ENCODE measurements at places on chromosomes 1 and 21.

DNA sequence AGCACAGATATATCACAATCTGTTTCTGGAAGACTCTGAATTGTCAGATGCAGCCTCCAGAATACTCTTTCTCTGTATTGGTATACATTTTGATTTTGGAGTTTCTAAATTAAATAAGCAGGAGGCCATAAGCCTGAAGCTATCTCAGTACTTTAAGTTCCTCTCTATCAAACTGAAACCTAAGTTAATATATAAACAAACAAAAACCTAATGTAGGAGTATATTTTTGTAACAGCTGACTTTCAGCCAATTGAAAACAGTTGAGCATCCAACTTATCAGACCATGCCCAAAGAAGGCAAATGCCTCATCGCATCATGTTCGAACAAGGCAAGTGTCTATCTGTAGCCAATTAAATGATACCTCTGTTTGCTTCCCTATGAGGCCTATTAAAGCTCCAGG is 1054.4 kb downstream of the AMY1C start:
- no peak for DNase-seq

DNA sequence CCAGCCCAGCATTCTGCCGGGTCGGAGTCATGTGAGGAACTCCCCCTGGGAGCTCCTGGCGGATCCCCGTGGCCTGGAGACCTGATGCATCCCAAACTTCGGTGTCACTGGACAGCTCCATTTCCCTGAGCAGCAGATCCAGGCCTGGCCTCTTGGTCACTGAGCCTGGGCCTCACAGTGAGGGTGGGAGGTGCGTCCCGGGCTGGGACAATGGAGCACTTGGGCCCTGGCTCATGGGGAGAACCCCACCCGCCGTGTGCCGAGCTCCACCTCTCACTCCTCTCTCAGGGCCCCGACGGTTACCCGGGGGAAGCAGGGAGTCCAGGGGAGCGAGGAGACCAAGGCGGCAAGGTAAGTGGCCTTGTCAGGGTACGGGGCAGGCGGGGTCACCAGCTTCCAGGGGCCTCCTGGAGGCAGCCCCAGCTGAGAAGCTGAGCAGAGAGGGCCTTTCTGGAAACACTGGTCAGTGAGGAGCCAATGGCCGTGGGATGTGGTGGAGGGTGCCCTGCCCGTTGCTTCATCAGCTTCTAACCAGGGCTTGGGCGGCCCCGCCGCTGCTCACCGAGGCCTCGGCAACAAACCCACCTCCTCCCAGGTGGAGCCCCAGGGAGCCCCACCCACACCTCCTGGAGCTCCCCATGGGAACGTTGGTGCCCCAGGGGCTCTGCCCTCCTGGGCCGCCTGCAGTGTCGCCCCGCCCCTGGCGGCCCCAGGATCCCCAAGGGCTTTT is 19.8 kb downstream of the COL6A2 start:
- no peak for DNase-seq

DNA sequence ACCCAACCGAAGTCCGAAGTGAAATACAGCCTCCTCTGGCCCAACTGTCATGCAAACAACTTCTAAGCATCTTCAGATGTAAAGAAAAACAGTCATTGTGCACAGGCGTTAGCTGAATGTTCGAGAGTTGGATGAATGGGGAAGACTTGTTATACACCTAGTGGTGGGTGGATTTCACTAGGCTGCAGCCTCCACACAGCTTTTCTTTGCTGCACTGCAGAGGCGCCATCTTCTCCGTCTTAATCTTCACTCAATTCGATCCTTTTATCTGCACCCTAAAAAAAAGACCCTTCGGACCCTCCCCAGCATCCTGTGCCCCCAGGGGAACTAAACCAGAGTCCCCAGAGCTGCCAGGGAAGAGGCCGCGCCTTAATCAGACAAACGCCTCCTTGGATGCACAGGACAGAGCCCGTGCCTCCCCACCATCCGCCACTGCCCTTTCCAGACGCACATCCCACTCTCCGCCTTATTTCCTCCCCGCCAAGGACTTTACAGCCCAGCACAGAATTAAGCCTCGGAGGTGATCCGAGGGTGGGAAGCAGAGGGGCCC is 1.4 kb downstream of the APP start:
- peak; percentile 14 for DNase-seq

- no peak for DNase-seq
These were observed 13.6 kb downstream of the ARPC5 start for GRCh38 chr1:183622013-183622412.

DNA sequence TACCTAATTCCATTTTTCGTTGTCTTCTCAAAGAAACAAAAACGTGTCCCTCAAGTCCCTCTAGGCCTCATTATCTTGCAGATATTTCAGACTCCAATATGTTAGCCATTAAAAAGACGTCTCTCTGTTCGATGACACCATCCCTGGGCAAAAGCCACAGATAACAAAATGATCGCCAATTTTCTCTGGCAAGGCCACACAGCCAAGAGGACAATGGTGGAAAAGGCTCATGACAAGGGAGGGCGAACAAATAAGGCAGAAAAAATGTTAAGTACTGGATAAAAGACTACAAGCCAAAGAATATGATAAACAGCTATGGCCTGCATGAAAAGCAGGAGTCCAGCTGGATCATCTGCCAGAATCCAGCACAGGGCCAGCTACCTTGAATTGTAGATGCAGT is 82.9 kb downstream of the TBX15 start:
- no peak for DNase-seq

DNA sequence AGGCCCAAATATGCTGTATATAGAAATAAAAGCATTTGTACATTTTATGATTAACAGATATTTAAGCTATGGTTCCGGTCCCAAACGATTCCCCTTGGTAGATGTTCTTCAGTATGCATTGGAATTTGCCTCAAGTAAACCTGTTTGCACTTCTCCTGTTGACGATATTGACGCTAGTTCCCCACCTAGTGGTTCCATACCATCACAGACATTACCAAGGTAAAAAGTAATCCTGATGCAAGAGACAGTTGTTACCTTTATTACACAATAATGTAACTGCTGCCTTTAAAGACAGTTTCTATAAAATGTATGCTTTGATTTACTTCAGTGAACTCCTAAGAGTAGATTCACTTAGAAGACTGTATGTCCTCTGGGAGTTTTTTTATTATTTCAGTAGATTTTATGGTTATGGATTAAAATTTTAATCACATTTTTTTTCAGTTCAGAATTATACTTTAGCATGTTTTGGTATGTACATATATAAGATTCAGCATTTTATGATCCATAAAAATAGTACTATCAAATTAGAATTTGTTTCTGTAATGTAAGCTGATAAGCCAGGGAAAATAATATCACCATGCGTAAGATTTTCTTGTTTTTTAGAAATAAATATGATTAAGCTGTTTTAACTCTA is 96.5 kb downstream of the USP25 start:
- DNase-seq = no peak

DNA sequence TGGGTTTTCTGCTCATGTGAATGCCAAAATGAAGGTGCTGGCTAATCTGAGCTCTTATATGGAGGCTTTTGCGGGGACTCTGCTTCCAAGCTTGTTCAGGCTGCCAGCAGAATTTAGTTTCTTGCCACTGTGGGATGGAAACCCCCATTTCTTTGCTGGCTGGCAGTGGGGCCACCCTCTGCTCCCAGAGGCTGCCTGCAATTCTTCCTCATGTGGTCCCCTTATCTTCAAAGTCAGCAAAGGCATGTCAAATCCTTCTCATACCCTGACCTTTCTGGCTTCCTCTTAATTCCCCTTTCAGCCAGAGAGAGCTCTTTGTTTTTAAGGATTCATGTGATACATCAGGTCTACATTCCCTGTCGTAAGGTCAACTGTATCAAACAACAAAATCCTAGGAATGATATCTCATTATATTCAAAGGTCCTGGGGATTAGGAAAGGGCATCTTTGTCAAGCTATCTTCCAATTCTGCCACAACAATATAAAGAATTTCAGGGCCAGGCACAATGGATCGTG is 5.2 kb upstream of the GPR161 start:
- no peak for DNase-seq

- DNase-seq = no peak
These were observed 39.4 kb upstream of the CAMK1G start for GRCh38 chr1:209544098-209544497.

DNA sequence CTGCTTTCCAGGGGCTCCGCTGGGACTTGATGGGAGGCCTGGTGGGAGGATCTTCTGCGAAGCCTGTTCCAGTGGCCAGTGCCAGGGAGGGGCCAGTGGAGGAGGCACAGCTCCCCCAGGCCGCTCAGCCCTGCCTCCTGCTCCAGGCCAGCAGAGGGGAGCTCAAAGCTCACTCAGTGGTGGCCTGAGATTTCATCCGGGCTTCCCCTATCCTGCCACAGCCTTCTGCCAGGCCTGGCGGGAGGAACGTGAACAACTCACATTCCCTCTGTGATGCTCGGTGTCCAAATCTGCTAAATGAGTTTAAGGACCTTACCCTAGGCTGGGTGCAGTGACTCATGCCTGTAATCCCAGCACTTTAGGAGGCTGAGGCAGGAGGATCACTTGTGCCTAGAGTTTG is 3.3 kb downstream of the CLCNKB start:
- DNase-seq = no peak

DNA sequence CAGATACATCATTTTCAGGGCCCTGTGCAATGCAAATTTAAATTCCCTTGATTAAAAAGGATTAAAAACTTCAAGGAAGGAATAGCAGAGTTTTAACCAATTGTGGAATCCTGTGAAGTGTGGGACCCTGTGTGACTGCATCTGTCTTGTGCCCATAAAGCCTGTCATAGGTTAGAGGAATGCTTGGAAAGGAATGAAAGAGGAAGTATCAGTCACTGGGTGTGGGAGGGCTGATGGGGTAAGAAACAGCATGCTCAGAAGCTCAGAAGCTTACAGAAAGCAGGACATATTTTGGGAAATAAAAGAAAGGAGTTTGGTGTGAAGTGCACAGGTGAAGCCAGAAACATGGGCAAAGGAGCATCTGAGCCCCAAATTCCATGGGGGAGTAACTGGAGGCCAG is 150.8 kb upstream of the ETV3 start:
- DNase-seq = no peak
